ENCODE measurements at places on chromosomes 13 and 19.

DNA sequence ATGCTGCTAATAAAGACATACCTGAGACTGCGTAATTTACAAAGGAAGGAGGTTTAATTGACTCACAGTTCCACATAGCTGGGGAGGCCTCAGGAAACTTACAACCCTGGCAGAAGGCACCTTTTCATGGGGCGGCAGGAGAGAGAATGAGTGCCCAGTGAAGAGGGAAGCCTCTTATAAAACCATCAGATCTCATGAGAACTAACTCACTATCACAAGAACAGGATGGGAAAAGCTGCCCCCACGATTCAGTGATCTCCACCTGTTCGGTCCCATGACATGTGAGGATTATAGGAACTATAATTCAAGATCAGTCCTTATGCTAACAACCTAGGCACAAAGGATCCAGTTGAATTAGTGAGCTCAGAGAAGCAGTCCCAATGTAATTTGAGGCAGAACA is 59.4 kb downstream of the GPC6 start:
- no peak for DNase-seq

GRCh38 chr19:33446330-33447293 is 73.1 kb downstream of the CEBPG start:
- DNase-seq: no peak

GRCh38 chr19:2391118-2391725 is 31.2 kb downstream of the TMPRSS9 start:
- peak; percentile 72 for DNase-seq

DNA sequence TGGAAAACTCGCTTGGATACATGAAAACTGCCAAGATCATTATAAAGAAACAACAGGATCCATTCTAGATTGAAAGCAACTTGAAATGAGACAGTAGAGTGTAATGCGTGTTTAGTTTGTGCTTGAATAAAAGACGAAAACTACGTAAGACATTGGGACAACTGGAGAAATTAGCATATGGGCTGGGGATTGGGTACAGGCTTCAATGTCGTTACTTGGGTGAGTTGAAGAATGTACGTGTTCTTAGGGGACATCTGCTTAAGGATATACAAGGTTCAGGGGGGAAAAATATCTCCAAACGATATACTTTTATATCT is 471 bp upstream of the ERVK3-1 start:
- no peak for DNase-seq

GRCh38 chr13:45433381-45433790 is 15.2 kb upstream of the SLC25A30 start:
- DNase-seq: no peak

DNA sequence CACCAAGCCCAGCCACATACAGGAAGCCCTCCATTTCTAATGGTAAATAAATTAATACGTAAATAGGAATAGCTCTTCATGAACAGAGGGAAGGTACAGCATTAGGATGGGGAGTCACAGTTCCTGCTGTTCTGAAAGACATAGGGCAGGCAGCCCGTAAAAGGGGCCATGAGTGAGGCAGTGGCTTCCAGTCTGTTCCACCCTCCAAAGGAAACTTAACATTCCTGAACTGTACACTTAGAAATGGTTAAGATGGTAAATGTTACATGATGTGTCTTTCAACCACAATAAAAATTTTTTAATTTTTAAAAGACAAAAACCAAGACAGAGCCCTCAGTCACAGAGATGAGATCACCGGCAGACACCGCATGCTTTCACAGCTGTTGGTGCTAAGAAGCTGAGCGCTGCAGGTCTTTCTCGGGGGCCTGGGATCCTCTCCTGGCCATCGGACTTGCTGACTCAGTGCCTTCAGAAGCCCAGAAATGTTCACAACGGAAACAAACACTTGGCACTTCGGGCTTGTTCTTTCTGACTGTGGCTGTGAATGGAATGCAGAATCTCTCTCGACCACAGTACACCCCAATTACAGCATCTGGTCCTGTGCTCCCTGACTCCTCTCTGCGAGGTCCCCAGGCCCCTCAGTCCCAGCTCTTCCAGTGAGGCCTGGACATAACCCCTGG is 36.4 kb downstream of the EPS15L1 start:
- peak; percentile 98 for DNase-seq

DNA sequence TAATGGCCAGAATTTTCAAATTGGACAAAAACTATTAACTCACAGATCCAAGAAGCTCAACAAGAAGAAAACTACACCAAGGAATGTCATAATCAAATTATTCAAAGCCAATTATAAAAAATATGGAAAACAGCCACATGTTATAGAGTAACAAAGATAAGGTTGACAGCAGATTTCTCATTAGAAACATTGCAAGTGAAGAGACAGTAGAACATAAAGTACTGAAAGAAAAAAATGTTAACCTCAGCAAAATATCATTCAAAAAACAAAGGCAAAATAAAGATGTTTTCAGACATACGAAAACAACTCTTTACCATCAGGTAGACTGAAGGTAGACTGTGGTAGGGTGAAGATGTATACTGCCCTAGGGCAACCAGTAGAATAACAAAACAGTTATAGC is 83.4 kb downstream of the KCNRG start:
- DNase-seq: no peak

DNA sequence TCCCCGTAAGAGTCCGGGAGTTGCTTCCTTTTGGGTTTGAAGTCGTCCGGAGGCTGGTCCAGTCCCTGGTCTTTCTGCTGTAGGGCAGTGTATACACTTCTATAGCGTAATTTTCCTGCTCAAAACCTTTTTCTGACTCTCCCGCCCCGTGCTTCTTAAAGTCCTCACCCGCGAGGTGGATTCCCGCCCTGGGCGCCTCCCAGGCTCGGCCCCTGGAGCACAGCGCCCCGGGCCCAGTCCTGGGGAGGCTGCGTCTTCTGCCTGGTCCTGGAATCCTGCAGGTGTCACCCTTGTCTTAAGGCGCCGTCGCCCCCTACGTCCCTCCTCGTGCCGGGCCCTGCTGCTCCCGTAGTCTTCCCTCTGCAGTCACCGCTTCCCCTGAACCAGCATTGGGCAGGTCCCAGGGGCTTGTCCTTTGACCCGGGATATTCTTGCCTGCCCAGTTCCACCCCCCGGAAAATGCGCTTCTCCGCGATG is 34.4 kb upstream of the ZNF808 start:
- no peak for DNase-seq

DNA sequence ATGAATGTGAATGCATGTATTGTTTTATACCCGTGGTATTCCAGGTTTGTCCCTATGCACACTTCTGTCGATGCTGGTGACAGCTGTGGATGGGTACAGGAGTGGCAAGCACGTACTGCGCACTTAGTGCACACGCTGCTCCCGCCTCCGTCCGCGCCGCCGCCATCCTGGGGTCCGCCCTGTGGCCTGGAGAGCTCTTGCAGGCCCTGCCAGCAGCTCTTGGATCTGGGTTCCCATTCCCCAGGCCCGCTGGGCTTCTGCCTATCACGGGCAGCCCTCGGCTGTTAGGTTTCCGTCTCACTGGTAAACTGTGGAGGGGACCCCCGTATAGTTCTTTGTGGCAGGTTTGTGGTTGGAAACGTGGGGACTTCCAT is 4.0 kb downstream of the GNA11 start:
- DNase-seq: no peak

- DNase-seq: peak; percentile 35
Observed at GRCh38 chr19:47229676-47230053, 1.3 kb downstream of the BBC3 start.

GRCh38 chr13:41764558-41764957 is 196.4 kb downstream of the VWA8 start:
- no peak for DNase-seq

DNA sequence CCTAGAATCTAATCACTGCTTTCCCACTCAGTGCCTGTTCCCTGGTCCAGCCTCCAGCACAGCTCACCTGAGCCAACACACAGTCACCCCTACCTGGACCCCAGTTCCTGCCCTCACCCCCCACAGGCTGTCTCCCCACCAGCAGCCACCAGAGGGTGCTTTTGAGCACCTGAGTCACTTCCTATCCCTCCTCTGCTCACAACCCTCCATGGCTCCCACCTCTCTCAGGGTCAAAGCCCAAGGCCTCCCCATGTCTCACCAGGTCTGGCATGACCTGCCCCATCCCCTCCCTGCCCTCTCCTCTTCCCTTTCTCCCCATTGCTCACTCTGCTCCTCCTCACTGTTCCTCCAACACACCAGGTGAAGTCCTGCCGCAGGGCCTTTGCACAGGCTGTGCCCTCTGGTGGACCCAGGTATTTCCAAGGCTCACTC is 7.1 kb upstream of the DPP9 start:
- DNase-seq: no peak

GRCh38 chr13:34044660-34045080 is 226.7 kb downstream of the RFC3 start:
- peak; percentile 78 for DNase-seq

DNA sequence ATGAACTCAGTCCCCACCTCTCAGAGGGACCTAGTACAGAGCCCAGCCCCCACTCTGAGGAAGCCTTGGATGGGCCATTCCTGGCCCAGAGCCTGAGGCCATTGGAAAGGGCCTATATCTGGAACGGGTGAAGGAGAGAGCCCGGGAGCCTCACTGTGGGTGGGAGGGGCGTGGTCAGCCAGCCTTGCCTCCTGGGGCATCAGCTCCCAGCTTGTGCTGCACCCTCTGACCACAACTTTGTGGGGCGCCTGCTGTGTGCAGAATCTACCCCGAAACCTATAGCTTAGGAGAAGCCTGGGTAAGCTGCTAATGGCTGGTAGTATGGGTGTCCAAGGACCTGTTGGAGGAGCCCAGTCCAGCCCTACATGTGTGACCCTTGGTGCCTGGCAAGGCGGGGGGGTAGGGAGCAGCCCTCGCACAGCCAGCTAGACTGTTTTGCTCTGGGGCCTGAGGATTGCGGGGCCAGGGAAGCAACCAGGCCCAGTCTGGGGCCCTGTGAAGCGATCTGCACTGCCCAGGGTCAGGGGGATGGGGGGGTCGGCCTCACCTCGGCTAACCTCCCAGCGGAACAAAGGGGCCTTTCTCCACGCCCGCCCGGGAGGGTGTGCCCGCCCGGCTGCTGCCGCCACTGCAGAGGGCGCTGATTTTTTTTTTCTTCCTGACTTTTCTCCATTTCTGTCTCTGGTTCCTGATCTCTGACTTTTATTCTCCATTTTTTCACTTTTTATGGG is 42.3 kb downstream of the LYL1 start:
- DNase-seq: peak; percentile 45

- no peak for DNase-seq
Observed at GRCh38 chr13:113365971-113366588, 2.1 kb upstream of the GRTP1 start.

DNA sequence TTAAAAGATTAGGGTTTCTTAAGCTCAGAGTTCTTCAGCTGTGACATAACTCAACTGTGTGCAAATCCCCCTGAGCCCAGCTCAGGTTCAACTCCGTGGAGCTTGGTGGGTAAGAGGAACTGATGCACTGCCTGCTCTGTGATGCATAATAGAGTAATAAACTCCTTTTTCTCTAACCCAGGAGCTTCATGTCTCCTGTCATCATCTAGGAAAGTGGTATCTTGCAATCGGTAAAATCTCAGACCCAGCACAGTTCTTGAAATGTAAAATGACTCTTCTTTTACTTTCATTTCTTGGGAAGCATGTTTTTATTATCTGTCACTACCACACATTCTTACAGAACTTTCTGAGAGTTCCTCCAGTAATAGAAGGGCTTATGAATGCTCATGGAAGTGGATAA is 123.8 kb upstream of the PCDH9 start:
- peak; percentile 27 for DNase-seq

GRCh38 chr13:44017756-44018309 is 138.1 kb downstream of the LACC1 start:
- no peak for DNase-seq

- peak; percentile 49 for DNase-seq
Observed at GRCh38 chr13:51494156-51494555, 41.3 kb upstream of the INTS6 start.

GRCh38 chr13:71830323-71830722 is 36.7 kb downstream of the DACH1 start:
- DNase-seq: no peak

DNA sequence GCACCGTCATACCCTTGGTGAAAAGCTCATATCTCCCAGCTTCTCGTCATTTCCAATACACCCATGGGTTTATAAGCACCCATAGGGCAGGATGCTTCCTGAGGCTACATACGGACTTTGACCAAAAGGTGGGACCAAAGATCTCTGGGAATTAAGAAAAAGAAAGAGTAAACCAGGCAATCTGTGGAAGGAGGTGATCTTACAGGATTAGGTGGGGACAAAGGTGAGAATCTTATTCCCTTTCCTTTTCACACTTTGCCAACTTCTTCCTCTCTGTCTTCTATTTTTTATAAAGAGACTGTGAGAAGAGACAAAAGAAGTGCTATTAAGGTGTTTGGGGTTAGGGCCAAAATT is 172.0 kb downstream of the DLEU7 start:
- no peak for DNase-seq

DNA sequence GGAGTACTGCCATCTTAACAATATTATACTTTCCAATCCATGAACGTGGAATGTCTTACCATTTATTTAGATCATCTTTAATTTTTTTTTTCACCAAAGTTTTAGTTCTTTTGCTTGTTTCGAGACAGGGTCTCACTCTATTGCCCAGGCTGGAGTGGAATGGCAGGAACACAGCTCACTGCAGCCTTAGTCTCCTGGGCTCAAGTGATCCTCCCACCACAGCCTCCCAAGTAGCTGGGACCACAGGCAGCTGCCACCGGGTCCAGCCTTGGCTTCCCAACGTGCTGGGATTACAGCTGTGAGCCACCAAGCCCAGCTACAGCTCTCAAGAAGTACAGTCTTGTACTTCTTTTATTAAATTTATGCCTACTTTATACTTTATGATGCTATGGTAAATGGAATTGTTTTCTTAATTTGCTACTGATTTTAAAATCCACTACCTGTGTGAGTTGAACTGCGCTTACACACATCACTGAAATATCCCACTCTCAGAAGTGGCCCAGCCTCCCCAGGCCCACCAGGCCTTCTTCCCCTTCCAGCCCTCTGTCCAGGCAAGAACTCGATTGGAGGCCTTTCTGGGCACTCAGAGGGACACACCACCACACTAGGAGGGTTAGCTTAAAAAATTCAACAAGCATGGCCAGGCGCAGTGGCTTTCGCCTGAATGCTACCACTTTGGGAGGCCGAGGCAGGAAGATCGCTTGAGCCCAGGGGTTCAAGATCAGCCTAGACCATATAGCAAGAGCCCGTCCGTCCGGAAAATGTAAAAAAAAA is 1.0 kb upstream of the PGLS start:
- DNase-seq: no peak

Measured in fibroblast of skin of back (primary cell).